ENCODE measurements at places on chromosomes 2 and 18.

- DNase-seq = no peak
Observed at GRCh38 chr2:137254052-137254451, 488.7 kb downstream of the THSD7B start.

DNA sequence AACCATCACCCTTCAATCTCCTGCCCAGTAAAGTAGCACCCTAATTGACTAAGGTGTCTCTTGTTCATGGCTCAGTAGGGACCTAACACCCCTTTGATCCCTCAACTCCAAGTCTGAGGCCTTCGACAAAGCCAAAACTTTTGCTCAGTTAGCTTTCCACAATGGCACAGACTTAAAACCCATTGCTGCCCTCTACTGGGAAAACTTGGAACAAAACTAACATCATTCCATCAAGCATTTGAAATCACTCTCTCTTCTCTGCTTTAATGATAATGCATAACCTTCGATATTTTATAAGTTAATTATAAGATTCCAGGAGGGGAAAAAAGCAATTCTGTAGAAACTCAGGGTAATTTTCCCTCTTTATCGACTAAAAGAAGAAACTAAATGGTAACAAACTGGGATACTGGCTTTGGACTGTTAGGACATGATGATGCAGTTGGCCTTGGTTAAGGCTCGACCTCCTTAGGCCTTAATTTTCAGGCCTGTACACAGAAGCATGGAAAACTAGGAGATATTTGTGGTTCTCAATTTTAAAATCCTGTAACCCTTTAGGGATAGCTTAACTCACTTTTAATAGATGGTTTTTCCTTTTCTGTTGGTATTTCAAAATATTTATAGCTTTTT, 127.8 kb downstream of the STK39 start:
- no peak for DNase-seq

GRCh38 chr2:181847198-181847556, 44.4 kb upstream of the ITPRID2 start:
- DNase-seq = no peak

- DNase-seq = no peak
Observed at GRCh38 chr2:199933466-199933865, 21.8 kb downstream of the TYW5 start.

DNA sequence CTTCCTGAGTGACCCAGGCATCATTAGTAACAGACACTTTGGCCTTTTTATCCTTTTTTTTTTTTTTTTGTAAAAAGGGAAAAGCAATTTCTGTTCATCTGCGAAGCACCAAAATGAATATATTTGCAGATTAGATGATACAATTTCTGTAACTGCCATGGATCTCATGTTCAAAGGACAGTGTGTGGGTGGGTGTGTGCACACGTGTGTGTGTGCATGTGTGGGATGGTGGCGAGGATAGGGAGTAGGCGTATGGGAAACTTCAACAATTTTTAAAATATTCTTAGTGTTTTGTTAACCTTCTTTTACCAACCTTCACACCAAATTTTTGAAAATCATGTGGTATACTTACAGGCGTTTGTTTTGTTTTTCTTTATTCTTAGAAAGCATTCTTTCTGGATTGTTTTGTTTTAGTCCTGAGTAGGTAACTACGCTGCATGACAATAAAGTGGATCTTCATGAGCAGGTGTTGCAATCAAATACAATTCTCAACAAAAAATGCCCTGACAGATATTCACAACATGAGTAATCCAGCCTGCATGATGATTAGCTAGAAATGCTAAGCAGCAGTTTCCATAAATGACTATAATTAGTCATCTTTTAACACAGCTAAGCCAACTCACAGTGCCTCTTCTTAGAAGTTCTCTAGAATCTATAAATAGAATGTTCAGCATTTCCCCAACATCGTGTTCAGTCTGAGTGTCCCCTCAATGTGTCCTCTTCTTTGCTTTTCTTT, 53.5 kb upstream of the RMDN2 start:
- no peak for DNase-seq

DNA sequence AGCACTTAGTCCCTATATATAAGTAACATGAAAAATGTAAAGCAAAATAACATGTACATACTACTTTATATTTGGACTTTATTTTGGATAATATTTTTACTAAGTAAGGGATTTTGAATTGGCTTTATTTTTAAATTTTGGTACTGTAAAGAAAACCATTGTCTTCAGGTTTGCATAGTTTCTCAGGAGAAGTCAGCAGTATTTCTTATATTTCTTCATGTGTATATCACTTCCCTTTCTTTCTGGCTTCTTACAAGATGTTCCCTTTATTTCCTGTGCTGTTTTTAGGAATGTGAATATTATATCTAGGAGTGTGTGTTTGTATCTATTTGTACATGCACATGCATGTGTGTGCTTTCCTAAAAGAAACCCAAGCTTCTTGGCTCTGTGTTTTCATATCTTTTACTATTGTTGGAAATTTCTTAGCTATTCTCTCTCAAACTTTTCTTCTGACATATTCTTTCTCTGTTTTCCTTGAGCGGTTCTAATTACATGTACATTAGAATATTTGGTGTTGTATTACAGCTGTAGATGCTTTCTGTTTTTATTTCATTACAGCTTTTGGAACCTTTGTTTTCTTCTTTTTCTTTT, 1549.7 kb upstream of the ACVR2A start:
- no peak for DNase-seq

GRCh38 chr18:10035281-10035991, 121.6 kb downstream of the VAPA start:
- no peak for DNase-seq

- no peak for DNase-seq
Observed at GRCh38 chr2:101113441-101114267, 37.5 kb downstream of the TBC1D8 start.

DNA sequence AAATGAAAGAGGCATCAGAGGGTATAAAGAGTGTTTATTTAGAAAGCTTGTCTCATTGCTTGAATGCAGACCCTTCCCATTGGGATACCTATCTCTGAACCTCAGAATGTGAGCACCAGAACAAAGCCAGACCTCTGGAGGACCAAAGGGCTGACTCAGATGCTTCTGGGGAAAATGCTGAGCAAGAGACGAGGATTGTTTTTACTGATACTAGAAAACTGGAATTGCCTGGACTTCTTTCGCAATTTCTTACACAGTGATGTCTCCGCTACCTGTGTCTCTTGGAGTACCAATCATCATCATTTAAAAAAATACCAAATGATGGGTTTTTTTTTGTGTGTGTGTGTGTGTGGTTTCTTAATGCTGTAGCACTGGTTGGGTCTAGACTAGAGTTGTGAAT, 55.6 kb upstream of the CCDC85A start:
- no peak for DNase-seq

DNA sequence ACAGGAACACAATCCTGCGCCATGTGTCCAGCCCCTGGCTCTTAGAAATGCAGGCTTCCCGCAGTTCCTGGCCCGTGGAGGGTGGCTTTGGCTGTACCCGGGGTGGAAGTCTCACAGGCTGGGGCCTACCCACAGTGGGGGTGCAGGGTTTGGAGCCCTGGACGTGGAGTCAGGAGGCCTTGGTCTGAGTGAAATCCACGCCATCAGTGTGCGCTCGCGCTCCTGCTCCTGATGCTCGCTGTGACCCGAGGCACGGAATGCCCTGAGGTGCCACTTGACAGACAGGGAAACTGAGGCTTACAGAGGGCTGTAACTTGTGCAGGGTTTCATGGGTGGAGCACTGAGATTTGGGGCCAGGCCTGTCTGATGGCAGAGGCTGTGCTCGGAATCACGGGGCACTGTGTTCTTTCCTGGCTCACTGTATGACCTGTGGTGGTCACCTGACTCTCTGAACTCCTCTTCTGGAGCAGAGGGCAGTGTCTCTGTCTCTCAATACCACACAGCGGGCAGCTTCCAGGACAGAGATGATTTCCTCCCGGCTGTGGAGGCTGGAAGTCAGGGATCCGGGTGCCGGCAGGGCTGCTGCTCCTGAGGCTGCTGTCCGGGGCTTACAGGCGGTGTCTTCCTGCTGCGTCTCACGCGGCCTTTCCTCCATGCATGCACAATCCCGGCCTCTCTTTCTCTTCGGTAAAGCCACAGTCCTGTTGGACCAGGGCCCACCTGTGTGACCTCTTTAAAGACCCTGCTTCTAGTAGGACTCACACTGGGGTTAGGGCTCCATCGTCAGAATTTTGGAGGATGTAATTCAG, 25.9 kb upstream of the ALLC start:
- DNase-seq = no peak

- DNase-seq = no peak
Observed at GRCh38 chr2:137943678-137944347, 20.5 kb upstream of the HNMT start.

DNA sequence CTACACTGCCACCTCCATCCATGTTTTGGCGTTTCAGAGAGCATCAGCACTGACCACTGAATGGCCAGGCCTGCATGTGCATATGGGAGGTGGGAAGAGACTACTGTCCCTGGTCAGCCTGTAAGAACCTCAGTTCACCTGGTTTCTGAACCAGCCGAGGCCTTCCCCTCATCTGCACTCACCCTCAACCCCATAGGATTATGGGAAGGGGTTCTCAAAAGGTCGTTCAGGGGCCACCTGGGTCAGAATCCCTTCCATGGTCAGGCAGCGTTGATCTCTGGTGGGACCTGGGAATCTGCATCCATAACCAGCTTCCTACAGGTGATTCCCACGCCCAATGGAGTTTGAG, 36.7 kb downstream of the TET3 start:
- no peak for DNase-seq

GRCh38 chr2:191178806-191179514, 28.2 kb upstream of the STAT4 start:
- no peak for DNase-seq

GRCh38 chr2:21423854-21424253, 300.1 kb downstream of the TDRD15 start:
- no peak for DNase-seq

DNA sequence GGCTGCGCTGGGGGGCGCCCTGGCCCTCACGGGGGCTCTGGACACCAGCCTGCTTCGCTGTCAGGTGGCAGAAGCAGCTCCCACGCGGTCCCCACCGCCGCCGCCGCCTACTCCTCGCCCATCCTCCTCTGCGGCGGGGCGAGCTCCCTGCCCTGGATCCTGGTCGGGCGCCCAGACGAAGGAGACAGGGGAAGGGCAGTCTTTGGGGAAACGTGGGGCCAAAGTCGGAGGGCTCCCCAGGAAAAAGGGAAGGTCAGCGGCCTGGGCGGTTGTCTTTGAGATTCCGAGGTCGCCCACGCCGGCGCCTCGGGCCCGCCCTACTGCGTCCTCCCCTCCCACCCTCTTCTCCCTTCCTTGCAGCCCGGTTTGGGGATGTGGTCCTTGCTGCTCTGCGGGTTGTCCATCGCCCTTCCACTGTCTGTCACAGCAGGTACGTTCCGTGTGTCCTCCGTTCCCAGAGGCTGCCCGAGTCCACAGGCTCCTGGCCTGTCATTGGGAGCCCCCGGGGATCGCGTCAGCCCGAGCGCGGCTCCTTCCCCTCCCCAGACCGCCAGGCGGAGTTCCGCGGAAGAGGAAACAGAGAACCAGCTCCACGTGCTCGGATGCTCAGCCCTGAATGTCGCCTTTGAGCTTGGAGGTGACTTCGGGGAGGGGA, 800 bp downstream of the IL1RL2 start:
- DNase-seq = no peak

DNA sequence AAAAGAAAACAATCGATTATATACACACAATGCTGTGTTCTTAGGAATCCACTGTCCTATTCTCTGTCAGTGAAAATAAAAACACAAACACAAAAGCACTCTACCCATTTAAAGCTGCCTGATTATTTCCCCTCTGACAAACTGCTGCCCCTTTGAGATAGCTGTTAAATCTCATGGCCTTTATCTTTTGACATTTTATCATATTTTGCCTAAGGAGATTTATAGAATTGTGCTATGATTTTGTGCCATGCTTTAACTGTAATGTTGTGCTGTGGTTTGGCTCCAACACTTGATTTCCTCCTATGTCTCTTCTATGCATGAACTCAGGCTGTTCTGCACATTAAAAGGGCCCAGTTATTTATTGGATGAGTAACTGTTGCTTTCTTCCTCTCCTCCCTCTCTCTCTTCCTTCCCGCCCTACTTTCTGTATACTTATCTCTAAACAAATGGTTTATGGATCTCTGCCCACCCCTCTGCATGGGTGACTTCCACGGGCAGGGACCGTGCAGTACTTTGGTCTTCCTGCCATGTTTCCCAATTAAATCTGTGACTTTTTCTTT, 1096.6 kb downstream of the TSN start:
- DNase-seq = no peak

DNA sequence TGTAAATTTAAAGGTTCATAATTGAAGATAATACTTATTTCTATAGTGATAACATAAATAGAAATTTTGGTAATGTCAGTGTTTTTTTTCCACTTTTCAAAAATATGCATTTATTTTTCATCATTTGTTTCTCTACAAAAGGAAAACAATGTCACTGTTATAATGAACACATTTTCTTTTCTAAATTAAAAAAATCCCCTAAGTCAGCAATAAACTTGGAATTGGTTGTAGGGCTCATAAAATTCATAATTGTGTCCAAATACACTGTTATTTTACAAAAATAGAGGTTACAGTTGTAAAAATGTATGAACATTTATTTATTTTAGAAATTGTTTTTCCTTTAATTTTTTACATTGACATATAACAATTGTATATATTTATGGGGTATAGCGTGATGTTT, 26.4 kb upstream of the SERPINB12 start:
- DNase-seq = no peak
